ENCODE measurements at places on chromosomes 6 and 20. TPM values are rescaled to one million over a fixed set of nuclear protein-coding genes. Genes with fewer than 3 reads are reported as not detected.

- no peaks in the 10 kb centered on the region for H3K4me1 ChIP-seq
- H3K4me3 ChIP-seq, result no peak overlapping the region
- no peak for DNase-seq
- H3K27ac ChIP-seq, result no peak overlapping the region
Observed at GRCh38 chr6:107989166-107990094, 31.4 kb upstream of the SEC63 start.

- no peak overlapping the region for H3K27ac ChIP-seq
- DNase-seq, result no peak
- H3K4me3 ChIP-seq, result no peak overlapping the region
Observed at GRCh38 chr20:54688476-54688875, 213.1 kb downstream of the DOK5 start.

DNA sequence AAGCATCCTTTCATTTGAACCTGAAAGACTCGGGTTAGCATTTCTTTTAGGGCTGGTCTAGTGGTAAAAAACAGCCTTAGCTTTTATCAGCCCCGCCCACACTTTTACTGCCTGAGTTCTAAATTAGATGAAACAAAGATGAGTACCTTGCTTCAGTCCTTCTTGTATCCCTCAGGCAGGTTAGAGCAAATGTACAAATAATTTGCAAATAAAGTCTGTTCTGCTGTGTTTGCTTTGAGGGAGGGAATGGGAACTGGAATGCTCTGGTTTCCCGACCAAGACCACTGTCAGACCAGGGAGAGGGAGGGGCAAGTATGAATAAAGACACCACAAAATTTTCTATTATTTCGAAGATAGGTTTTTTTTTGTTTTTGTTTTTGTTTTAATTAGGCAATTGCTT lies 85.5 kb upstream of the FLRT3 start:
- H3K27me3 ChIP-seq, result no peaks in the 10 kb centered on the region
- DNase-seq, result no peak
- no peak overlapping the region for H3K4me3 ChIP-seq
- H3K27ac ChIP-seq, result no peak overlapping the region
- H3K4me1 ChIP-seq, result no peaks in the 10 kb centered on the region

GRCh38 chr20:25579081-25579770 lies 6.1 kb downstream of the NINL start:
- H3K4me3 ChIP-seq, result no peak overlapping the region
- no peaks in the 10 kb centered on the region for H3K27me3 ChIP-seq
- DNase-seq, result no peak
- H3K36me3 ChIP-seq, result no peaks in the 10 kb centered on the region

The FRK gene
- total RNA-seq, result 4.4 TPM

- H3K36me3 ChIP-seq, result no peaks in the 10 kb centered on the region
- no peaks in the 10 kb centered on the region for H3K27me3 ChIP-seq
- no peaks in the 10 kb centered on the region for H3K4me1 ChIP-seq
- no peak overlapping the region for H3K27ac ChIP-seq
- no peak for DNase-seq
Observed at GRCh38 chr20:10297684-10298240, 79.1 kb downstream of the SNAP25 start.

The TRIM40 gene
- total RNA-seq, result not detected

DNA sequence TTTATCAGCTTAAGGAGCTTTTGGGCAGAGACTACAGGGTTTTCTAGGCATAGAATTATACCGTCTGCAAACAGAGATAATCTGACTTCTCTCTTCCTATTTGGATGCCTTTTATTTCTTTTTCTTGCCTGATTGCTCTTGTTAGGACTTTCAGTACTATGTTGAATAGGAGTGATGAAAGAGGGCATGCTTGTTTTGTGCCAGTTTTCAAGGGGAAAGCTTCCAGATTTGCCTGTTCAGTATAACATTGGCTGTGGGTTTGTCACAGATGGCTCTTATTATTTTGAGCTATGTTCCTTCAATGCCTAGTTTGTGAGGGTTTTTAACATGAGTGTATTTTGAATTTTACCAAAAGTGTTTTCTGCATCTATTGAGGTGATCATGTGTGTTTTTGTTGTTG lies 192.8 kb upstream of the PHACTR1 start:
- H3K27ac ChIP-seq, result no peak overlapping the region
- H3K27me3 ChIP-seq, result no peaks in the 10 kb centered on the region
- no peaks in the 10 kb centered on the region for H3K36me3 ChIP-seq

DNA sequence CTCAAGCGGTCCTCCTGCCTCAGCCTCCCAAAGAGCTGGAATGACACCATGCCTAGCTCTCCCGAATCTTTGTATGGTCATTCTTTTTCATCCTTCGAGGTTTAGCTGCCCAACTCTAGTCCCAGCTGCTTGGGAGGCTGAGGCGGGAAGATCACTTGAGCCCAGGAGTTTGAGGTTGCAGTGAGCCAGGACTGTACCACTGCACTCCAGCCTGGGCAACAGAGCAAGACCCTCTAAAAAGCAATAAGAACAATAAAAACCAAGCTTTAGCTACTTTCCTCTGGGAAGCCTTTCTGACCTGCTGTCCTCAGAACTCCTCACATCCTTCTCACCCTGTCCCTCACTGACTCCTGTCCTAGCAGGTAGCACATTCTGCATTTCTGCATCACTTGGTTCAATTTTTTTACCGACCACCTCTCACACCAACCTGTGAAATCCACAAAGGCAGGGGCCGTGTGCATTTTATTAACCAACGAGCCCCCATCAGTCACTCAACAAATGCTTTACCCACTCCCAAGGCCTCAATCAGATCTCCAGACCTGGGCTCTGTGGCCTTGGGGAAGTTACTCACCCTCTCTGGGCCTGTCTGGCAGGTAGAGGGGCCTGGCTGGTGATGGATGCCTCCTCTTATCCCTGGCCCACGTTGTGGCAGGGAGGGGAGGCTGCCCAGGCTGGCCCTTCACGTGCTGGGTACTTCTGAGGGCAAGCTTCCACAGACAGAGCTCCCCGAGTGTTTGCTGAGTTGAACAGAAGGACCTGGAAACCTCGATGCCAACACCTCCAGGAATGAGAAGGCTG lies 14.7 kb upstream of the SRC start:
- no peak for DNase-seq
- H3K4me3 ChIP-seq, result no peak overlapping the region
- no peak overlapping the region for H3K27ac ChIP-seq
- peaks cover 12% of the 10 kb centered on the region for H3K4me1 ChIP-seq
- no peaks in the 10 kb centered on the region for H3K36me3 ChIP-seq

The GLP1R gene
- 1.1 TPM for total RNA-seq

GRCh38 chr20:14375416-14375985 lies 38.1 kb upstream of the FLRT3 start:
- no peaks in the 10 kb centered on the region for H3K36me3 ChIP-seq
- H3K27me3 ChIP-seq, result no peaks in the 10 kb centered on the region
- DNase-seq, result no peak
- H3K27ac ChIP-seq, result no peak overlapping the region
- H3K4me3 ChIP-seq, result no peak overlapping the region
- no peaks in the 10 kb centered on the region for H3K4me1 ChIP-seq

The FOXO3 gene
- 87.9 TPM for total RNA-seq
